ENCODE measurements at places on chromosomes 5 and 9.

- DNase-seq, result no peak
Measured at GRCh38 chr5:126455728-126456127, 32.5 kb downstream of the GRAMD2B start.

DNA sequence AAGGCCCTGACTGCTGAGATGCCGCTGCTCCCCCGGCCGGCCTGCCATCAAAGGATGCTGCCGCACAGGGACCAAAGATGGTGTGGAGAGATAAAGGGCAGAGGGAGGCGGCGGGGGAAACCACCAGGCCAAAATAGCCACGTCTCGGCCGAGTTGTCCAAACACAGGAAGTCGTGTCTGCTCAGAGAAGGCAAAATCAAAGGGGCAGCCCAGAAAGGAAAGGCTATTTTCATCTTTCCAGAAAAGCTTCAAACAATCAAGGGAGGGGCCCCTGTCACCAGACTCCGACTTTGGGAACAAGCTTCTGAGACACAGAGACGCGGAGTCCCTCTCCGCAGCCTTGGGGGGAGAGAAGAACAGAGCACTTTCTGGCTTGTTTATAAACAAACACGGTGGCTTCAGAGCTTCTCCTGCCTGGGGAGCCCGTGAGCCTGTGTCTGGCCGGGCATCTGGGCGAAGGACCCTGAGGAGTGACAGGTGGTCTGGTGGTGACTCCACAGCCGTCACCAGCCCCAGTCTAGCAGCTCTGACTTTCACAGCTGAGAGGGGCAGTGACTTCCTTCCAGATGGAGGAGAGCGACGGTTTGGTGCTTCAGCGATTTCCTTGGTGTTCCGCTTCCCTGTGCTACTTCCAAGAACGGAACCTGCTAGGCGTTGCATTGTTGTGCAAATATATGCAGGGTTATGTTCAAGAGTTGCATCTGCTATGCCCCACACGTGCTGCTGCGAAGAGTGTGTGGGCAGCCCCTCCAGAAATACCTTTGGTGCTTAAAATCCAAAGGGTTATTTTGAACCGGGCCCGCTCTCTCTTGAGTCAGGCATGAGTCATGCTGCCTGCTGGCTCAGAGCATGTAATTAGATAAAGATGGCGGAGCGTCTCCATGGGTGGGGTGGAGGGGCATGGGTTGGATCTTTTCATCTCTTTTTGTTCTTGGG is 24.0 kb downstream of the ADAMTSL2 start:
- no peak for DNase-seq

DNA sequence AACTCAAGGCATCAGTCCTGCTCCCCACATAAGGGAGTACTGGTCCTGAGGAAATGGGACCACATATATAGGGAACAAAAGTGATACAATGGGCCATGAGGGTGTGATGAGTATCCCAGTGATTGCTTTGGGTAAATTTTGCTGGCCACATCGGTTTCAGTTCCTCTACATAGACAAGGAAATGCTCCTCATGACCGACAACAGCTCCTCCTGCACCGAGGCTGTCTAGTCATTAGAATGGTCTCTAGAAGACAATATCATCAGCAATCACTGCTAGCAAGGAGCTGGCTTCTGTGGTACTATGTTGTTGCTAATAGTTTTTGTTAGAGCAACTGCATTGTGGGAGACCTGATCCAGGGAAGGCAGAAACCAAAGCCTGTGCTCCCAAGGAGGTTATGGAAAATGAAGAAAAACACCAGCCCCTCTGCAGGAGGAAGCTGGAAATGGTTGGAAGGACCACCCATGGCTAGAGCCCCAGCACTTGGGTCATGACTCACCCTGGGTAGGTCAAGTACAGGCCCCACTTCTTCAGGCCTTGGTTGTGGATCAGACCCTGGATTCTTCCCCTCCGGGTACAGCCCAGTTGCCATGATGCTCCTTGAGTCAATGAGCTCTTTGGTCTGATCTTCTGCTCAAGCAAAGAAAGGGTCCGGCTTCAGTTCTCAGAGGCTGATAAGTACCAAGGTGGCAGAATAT is 3.4 kb upstream of the CTSL start:
- DNase-seq, result no peak

GRCh38 chr9:107504585-107505455 is 15.3 kb upstream of the KLF4 start:
- DNase-seq, result no peak

- DNase-seq, result no peak
Measured at GRCh38 chr9:77505232-77505631, 142.9 kb downstream of the GNA14 start.

DNA sequence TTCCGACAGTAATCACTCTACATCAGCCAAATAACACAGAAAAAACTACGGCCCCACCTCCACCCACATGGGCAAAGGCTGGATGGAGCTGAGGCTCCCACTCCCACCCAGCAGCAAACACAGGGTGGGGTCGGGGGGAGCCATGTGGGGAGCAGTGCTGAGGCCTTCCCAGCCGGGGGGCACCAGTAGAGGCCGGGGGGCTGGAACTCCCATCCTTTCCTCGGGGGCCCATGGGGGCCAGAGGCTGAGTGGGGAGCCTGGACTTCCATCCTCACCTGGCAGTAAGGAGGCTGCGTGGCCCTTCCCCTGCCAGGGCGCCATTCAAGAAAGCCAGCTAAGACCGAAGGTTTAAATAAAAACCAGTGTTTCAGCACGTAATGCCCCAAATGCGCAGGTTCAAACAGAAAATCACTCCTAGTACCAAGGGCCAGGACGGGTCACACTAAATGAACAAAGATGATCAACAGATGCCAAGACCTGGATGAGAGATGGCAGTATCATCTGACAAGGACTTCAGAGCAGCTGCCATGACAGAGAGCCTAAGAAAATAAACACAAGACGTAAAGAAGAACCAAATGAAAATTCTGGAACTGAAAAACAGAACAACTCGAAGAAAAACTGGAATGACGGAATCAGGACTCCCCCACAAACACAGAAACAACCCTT is 9.4 kb downstream of the CCDC127 start:
- no peak for DNase-seq

DNA sequence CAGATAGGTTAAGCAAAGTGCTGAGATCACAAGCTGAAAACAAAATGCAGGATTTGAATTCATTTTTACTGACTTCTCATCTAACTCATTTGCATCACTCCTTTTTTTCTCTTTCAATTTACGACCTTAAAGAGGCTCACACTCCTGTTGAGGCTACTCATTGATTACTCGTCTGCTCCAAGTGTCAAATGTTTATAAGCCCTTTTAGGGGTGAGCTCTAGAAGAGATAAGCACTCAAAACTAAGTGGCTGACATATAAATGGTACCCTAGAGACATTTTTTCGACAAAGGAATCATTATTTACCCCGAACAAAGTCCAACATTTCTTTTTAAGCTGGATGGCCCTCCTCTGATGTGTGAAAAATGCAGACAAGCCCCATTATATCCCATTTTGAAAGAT is 483.1 kb downstream of the MAT2B start:
- DNase-seq, result no peak

DNA sequence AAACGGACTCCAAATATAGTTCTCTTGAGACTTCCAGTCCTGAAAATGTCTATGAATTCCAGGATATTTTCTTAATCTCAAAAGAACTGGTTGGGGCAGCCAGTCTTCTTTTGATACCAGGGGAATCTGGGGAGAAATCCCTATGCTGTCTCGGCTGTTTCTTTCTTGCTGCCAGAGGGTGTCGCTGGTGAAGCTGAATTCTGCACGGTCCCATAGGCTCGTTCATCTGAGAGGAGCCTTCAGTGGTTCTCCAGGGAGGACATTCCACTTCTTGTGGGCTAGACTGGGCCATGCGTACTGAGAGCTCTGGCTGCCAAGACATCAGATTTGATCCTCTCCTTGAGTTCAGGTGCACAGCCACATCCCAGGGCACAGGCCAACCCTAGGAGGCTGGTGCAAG is 155.0 kb upstream of the CLINT1 start:
- no peak for DNase-seq

DNA sequence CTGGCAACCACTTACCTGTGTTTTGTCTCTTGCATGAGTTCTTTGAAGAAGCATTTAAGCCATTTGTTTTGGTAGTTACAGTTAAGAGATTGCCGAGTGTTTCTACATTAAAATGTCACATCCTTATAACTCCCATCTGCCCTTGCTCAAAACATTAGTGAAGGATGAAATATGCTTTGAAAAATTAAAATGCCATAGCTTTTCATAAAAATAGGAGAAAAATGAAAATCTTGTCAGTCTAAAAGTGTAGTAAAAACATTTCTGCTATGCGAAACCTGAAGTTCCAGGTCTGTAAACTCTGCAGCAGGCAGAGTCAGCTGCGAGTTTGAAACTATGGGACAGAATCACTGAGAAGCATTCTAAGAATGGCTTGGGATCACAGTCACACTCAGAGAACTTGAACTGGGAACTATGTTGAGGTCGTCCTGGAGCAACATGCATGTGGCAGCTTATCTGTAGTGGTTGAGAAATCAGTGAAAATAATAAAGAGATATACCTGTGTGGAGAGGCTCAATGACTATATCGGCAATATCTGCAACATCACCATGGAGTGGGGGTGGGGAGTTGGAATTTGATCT is 67.4 kb downstream of the RASGRF2 start:
- no peak for DNase-seq

DNA sequence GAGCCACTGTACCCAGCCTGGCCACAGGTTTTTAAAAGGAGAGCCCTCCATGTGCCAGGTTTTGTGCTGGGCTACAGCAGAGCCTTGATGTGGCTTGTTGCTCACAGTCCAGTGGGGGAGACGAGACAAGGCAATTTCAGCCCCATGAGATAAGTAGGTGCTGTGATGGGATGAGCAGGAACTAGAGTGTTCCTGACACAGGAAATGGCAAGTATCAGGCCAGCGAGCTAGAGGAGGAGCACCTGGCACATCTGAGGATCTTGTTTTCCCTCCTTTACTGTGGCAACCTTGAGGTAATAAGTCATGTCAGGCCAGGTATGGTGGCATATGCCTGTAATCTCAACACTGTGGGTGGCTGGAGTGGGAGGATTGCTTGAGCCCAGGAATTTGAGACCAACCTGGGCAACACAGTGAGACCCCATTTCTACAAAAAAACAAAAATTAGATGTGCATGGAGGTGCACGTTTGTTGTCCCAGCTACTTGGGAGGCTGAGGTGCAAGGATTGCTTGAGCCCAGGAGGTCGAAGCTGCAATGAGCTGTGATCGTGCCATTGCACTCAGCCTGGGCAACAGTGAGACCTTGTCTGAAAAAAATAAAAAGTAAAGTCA is 3.8 kb upstream of the ZDHHC12 start:
- no peak for DNase-seq

- DNase-seq, result no peak
Measured at GRCh38 chr9:125496313-125496834, 210.6 kb downstream of the MAPKAP1 start.

DNA sequence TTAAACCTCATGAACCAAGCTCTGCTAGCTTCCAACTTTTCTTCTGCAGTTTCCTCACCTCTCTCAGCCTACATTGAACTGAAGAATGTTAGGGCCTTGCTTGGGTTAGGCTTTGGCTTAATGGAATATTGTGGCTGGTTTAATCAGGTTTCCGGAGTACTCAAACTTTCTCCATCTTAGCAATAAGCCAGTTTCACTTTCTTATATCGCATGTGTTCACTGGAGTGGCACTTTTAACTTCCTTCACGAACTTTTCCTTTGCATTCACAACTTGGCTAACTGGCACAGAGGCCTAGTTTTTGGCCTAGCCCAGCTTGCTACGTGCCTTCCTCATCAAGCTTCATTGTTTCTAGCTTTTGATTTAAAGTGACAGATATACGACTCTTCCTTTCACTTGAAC is 81.0 kb upstream of the MAST4 start:
- DNase-seq, result no peak

- DNase-seq, result no peak
Measured at GRCh38 chr9:83154821-83155220, 91.9 kb upstream of the RASEF start.

GRCh38 chr9:93306579-93307091 is 122.7 kb downstream of the WNK2 start:
- no peak for DNase-seq

GRCh38 chr5:58208674-58209073 is 251.2 kb downstream of the PLK2 start:
- no peak for DNase-seq

DNA sequence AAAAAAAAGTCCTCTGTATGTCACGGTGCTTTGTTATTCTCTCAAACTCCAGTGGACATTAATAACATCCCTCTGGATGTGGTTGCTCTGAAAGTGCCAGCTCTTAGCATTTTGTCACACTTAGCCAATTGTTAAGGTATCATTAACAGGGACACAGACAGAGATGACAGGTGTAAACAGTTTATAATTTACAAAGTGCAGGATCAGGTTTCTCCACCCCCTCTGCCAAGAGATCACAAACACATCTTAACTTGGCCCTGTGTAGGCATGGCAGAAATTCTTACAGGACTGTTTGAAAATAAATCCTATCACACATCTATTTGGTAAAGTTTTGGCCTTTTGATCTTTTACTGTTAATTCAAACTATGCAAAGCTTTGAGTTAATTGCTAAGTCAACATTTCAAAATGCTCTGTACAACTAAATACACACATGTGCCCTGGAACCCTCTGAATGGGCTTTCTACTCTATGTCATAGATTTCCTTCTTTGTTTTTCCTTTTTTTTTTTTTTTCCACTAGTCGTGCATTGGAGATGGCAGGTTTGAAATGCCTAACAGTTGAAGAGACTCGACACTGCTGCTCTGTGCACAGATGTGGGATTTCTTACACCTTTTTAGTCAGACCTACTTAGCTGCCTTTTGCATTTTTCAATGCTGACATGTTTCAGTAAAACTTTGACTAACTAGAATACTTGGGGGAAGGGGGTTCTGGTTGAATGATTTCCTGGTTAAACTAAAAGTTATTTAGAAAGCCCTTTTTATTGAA is 41.7 kb downstream of the SEMA6A start:
- DNase-seq, result no peak

- no peak for DNase-seq
Measured at GRCh38 chr5:157602505-157602904, 26.9 kb upstream of the ADAM19 start.

DNA sequence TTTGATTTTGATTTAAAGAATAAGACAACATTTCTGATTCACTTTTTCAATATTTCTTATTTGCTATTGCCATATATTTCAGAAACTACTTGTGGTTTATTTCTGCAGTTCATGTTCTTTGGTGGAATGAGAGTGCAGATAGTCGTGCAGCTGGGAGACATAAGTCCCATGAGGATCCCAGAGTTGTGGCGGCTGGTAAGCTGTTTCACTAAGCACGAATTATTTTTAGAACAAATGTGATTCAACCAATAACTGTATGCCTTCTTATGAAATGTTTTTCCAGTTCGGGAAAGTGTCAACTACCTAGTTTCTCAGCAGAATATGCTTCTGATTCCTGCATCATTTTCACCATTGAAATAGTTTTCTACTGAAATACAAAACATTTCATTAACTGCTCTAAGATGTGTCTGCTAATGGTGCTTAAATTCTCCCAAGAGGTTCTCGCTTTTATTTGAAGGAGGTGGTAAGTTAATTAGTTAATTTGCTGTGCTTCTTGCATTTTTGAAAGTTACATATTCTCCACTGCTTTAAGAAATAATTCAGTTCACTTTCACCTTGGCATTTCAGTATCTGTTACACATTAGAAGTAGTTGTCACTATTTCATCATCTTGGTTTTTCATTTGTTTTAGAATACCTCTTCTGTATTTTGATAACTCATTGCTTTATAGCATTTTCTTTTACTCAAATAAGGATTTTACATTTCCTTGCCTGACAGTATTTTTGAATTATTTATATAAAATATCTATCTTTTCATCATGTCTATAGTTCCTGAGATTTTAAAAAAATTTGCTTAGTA is 9.0 kb downstream of the NIPSNAP3B start:
- no peak for DNase-seq
